ENCODE measurements at places on chromosomes 7 and 10.

GRCh38 chr7:51023547-51023946 is 240.9 kb upstream of the GRB10 start:
- DNase-seq, result no peak

DNA sequence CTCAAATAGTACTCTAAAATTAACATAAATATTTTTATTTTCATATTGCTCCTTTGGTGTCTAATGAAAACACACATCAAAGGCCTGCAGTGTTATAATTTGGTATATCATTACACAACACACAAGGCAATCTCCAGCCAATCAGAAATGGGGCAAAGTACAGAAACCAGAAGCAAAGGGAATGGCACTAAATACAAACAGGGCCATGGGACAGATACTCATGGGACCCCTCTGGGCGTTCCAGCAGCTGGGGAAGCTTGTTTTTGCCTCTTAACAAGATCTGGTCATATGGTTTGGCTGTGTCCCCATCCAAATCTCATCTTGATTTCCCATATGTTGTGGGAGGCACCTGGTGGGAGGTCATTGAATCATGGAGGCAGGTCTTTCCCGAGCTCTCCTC is 551.8 kb upstream of the NRP1 start:
- DNase-seq, result no peak

DNA sequence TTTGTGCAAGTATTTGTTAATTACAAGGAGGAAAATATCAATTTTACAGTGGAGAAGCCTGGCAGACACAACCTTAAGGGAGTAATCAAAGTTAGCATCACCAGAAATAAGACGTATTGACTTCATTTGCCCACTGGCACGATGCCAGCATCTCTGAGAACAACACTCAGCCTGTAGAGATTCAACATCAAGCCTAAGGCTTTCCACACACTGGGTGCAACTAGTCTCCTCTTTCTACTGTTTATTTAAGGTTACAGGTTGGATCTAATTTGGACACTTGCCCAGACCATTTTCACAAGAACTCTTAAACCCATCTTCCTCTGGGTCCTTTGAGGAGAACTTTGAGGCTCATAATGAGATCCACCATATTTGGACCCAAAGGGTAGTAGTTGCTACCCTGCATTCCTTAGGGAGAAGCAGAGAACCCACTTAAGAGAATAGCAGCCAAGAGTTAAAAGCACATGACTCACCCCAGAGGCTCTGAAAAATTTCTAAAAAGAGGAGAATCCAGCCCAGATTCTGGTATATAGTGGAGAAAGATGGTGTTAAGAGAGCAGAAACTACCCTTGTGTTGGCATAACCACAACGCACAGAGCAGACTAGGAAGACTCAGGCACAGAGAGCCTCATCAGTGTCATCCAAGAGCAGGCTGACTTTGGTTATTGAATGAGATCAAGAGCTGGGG is 97.3 kb downstream of the CCDC71L start:
- DNase-seq, result no peak

DNA sequence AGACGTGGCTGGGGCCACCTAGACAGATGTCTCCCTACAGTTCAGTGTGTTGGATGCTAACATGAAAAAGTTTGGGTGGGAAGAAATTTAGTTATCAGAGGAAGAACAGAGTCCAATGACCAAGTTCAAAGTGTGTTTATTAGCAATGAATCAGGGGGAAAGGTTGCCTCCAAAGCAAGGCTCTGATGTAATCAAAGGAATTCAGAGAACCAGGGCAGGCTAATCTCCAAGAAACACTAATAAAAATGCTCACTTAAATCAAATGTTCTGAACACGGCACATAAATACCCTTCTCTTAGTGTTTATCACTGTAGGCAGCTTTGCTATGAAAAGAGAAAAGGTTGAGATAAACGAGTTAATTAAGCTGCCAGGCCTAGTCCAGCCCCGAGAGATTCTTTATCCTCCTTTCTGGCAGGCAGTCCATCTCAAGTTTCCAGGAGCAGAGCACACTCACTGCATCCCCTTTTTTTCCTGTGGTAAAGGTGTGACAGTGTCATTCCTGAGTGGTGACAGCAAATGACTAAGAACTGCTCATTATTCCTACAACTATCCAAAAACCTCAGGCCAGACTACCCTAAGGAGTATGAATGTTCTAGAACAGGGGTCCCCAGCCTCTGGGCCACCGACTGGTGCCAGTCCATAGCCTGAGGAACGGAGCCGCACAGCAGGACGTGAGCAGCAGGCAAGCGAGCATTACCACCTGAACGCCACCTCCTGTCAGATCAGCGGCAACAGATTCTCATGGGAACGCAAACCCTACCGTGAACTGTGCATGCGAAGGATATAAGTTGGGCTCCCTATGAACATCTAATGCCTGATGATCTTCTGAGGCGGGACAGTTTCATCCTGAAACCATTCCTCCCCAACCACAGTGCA is 66.9 kb upstream of the FHIP2A start:
- DNase-seq, result no peak

- no peak for DNase-seq
Measured at GRCh38 chr10:101301111-101301731, 52.7 kb upstream of the BTRC start.

- peak; percentile 81 for DNase-seq
Measured at GRCh38 chr7:154914308-154914995, 88.5 kb downstream of the PAXIP1 start.

Measured in spleen (tissue), 13 donors.